ENCODE measurements at places on chromosomes 3 and 15. TPM values are rescaled to one million over a fixed set of nuclear protein-coding genes. Genes with fewer than 3 reads are reported as not detected.

DNA sequence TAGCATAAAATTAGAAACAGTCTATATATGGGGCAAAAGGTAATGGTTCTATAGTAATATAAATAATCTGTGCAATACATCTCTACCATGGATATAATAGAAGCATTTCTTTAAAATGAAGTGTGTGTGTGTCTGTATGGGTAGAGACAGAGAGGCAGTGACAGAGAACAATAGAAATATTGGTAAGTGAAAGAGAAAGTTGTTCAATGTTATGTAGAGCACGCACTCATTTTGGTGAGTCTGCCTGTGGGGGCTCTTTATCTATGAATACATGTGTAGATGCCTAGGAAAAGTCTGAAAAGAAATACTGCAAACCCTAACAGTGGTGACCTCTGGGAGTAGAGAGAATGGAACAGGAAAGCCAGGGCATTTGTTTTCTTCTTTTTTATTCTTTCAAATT lies 182.6 kb downstream of the STAC start:
- no peaks in the 10 kb centered on the region for H3K27me3 ChIP-seq
- no peaks in the 10 kb centered on the region for H3K4me1 ChIP-seq
- H3K36me3 ChIP-seq: no peaks in the 10 kb centered on the region
- DNase-seq: no peak
- H3K4me3 ChIP-seq: no peak overlapping the region

Gene ONECUT1
- total RNA-seq: 33.8 TPM

Gene GRAMD2A
- total RNA-seq: 1.9 TPM

DNA sequence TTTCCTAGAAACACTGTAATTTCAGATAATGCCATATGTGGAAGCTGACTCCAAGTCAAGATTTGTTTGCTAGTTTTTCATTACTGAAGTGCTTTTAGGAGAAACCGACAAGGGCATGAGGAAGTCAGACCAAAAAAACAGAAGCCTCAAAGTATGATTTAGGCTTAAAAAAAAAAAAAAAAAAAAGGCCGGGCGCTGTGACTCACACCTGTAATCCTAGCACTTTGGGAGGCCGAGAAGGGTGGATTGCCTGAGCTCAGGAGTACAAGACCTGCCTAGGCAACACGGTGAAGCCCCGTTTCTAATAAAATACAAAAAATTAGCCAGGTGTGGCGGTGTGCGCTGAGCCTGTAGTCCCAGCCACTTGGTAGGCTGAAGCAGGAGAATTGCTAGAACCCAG lies 11.6 kb downstream of the RPL15 start:
- no peaks in the 10 kb centered on the region for H3K27me3 ChIP-seq
- no peak overlapping the region for H3K4me3 ChIP-seq
- H3K36me3 ChIP-seq: no peaks in the 10 kb centered on the region
- no peak for DNase-seq

Gene TPRG1
- total RNA-seq: 0.87 TPM

DNA sequence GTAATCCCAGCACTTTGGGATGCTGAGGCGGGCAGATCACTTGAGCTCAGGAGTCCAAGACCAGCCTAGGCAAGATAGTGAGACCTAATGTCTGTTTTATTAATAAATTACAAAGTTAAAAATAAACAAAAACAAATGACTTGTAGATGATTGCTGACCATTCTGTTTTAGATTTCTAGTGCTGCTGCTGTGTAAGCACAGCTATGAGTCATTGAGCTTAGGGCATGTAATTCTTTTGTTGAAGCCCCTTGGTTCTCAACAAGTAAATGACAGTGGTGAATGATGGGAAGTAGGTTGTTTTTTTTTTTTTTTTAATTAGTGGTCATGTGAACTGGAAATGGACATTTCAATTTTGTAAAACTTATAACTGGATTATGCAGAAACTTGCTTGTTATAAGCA lies 63.3 kb downstream of the LEO1 start:
- no peak for DNase-seq
- no peak overlapping the region for H3K4me3 ChIP-seq
- H3K36me3 ChIP-seq: peaks cover 39% of the 10 kb centered on the region
- H3K27me3 ChIP-seq: no peaks in the 10 kb centered on the region
- H3K4me1 ChIP-seq: peaks cover 6% of the 10 kb centered on the region

GRCh38 chr3:89113344-89113743 lies 5.9 kb downstream of the EPHA3 start:
- no peak for DNase-seq
- no peaks in the 10 kb centered on the region for H3K36me3 ChIP-seq
- H3K27me3 ChIP-seq: peaks cover 14% of the 10 kb centered on the region
- H3K4me3 ChIP-seq: no peak overlapping the region
- peaks cover 29% of the 10 kb centered on the region for H3K4me1 ChIP-seq
- H3K27ac ChIP-seq: no peak overlapping the region

DNA sequence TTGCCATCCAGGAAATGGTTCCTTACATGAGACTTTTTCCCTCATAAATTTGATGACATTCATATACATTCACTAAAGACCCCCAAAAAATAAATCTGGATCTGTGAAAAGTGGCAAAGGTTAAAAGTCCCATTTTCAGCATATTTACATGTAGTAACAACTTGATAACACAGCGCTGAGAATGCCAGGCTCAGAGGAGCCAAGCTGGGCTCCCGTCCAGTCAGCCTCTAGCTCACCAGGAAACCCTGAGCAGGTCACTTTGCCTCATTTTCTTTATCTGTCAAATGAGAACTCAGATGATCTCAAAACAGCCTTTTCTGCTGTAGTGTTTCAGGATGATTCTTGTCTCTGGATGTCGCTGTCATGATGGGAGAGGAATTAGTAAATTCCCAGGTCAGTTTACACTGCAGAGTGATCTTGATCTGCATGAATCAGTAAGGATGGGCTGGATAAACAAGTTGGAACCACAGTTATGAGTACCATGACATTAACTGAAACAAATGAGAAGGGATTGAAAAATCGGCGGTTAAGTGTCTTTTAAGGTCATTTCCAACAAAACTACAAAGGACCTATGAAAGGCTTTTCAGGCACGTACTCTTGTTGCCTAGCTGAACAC lies 82.8 kb downstream of the PPARG start:
- H3K27me3 ChIP-seq: no peaks in the 10 kb centered on the region
- no peak for DNase-seq
- peaks cover 7% of the 10 kb centered on the region for H3K4me1 ChIP-seq
- H3K4me3 ChIP-seq: no peak overlapping the region
- no peak overlapping the region for H3K27ac ChIP-seq

DNA sequence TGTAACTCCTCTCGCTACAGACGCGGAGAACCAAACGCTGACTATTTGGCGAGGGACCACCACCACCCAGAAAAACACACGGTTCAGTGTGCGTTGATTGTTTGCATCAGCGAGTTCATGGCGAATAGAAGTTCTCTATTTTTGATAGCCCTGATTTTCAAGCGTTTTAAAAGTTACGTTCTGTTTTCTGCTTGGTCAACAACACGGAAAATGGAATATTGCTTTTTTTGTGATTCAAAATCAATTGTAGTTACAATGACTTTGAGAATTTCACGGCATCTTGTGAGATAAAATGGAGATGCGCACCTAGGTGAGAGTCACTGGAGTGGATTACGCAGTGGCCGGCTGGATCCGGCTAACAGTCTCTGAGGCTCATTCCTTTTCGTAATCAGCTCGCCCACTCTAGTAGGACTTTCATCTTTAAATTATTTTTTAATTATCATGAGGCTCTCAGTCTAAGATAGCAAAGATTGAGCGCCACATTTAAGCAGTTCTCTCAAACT lies 54.8 kb downstream of the CCDC54 start:
- no peaks in the 10 kb centered on the region for H3K36me3 ChIP-seq
- no peak for DNase-seq
- H3K4me3 ChIP-seq: peak overlapping the region; percentile 89

GRCh38 chr3:79871656-79872055 lies 103.9 kb upstream of the ROBO1 start:
- no peak overlapping the region for H3K27ac ChIP-seq
- DNase-seq: no peak
- H3K27me3 ChIP-seq: no peaks in the 10 kb centered on the region

Gene ANKUB1
- not detected for total RNA-seq

GRCh38 chr3:99425930-99426329 lies 212.5 kb upstream of the COL8A1 start:
- DNase-seq: no peak
- H3K27ac ChIP-seq: no peak overlapping the region
- H3K4me3 ChIP-seq: no peak overlapping the region
- H3K27me3 ChIP-seq: no peaks in the 10 kb centered on the region

Gene SEC62
- total RNA-seq: 52.5 TPM

- no peak overlapping the region for H3K4me3 ChIP-seq
- H3K4me1 ChIP-seq: peaks cover 29% of the 10 kb centered on the region
- no peak overlapping the region for H3K27ac ChIP-seq
- H3K36me3 ChIP-seq: no peaks in the 10 kb centered on the region
- DNase-seq: no peak
- no peaks in the 10 kb centered on the region for H3K27me3 ChIP-seq
Observed at GRCh38 chr3:123696808-123697207, 112.0 kb upstream of the HACD2 start.

GRCh38 chr15:61996056-61996635 lies 64.1 kb downstream of the VPS13C start:
- peaks cover 6% of the 10 kb centered on the region for H3K36me3 ChIP-seq
- H3K4me1 ChIP-seq: no peaks in the 10 kb centered on the region
- H3K27me3 ChIP-seq: no peaks in the 10 kb centered on the region
- H3K27ac ChIP-seq: no peak overlapping the region
- H3K4me3 ChIP-seq: no peak overlapping the region
- no peak for DNase-seq

DNA sequence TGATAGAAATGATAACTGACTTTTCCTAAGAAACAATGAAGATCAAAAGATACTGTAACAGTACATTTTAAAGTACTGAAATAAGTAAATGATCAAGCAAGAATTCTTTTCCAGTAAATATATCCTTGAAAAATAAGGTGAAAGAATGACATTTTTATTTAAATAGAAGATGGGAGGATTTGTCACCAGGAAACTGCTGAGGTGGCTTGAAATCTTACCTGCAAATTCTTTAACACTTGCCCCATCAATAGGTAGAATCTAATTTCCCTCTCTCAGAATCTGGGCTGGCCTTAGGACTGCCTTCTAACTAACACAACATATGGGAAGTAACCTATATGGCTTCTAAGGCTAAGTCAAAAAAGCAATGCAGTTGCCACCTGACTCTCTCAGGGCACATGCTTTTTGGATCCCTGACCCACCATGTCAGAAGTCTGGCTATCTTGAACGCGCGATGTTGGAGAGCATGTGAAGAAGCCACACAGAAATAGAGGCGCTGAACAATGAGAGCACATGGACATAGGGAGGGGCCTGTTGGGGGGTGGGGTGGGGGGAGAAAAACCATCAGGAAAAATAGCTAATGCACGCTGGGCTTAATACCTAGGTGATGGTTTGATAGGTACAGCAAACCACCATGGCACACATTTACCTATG lies 11.5 kb downstream of the ACSBG1 start:
- H3K4me3 ChIP-seq: no peak overlapping the region
- H3K27ac ChIP-seq: no peak overlapping the region
- no peaks in the 10 kb centered on the region for H3K36me3 ChIP-seq
- peaks cover 2% of the 10 kb centered on the region for H3K4me1 ChIP-seq

GRCh38 chr3:14203521-14204079 lies 25.0 kb downstream of the LSM3 start:
- H3K4me1 ChIP-seq: peaks cover 5% of the 10 kb centered on the region
- H3K36me3 ChIP-seq: peaks cover 7% of the 10 kb centered on the region
- no peak overlapping the region for H3K4me3 ChIP-seq

DNA sequence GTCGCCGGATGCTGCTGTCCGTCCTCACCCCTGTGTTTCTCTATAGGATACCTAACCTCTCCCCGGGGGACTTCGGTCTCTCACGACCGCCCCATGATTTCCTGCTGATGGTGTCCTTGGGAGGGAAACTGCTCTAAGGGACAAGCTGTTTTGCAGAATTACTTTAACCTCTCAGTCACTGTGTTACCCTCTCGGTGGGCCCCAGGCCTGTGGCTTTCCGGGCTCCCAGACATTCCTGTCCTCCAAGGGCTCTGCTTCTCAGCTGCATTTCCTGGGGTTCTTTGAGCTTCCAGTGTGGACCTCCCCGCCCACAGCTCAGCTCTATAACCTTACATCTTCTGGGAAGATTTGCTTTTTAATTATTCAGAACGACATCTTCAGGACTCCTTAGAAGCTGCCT lies 40.9 kb downstream of the CHST2 start:
- peaks cover 13% of the 10 kb centered on the region for H3K4me1 ChIP-seq
- DNase-seq: no peak
- H3K27ac ChIP-seq: no peak overlapping the region
- H3K27me3 ChIP-seq: no peaks in the 10 kb centered on the region
- H3K4me3 ChIP-seq: no peak overlapping the region
- no peaks in the 10 kb centered on the region for H3K36me3 ChIP-seq

DNA sequence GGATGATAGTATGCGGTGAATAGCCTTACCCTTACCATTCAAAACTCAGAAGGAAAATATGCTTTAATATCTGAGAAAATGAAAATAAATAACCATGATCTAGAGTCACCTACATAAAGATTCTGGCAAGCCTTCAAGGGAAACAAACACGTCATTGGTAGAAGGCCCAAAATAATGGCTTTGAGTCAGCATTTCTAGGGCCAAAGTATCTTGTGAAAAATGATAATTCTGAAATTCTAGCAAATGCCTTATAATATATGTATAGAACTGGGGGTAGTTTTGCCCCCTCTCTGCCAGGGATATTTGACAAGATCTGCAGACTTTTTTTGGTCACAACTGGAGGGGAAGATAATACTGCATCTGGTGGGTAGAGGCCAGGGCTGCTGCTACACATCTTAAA lies 15.4 kb downstream of the PLSCR1 start:
- H3K36me3 ChIP-seq: peaks cover 7% of the 10 kb centered on the region
- H3K4me1 ChIP-seq: peaks cover 44% of the 10 kb centered on the region
- no peak overlapping the region for H3K4me3 ChIP-seq
- no peak for DNase-seq
- H3K27me3 ChIP-seq: no peaks in the 10 kb centered on the region

DNA sequence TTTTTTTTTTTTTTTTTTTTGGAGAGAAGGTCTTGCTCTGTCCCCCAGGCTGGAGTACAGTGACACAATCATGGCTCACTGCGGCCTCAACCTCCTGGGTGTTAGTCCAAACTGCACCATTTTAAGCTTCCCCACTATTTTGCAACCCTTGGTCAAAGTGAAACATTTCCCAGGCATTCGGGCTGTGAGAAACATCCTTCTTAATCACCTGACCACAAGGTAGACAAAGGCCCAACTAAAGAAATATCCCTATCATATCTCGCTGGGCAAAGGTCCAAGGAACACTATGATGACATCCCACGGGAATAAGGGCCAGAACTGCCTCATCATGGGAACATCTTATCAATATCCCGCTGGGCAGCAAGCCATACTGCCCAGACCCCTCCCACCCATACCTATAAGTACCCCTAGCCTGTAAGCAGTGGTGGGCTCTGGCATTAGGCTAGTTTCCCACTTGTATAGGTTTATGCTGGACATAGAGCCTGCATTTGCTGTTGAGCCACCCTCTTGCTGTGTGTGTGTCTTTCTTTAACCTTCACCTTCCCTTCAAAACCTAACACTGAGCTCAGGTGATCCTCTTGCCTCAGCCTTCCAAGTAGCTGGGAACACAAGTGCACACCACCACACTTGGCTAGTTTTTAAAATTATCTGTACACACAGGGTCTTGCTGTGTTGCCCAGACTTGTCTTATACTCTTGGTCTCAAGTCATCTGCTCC lies 95.2 kb downstream of the SEMA5B start:
- DNase-seq: no peak
- H3K36me3 ChIP-seq: no peaks in the 10 kb centered on the region
- H3K27me3 ChIP-seq: no peaks in the 10 kb centered on the region
- H3K4me3 ChIP-seq: no peak overlapping the region
- H3K27ac ChIP-seq: no peak overlapping the region

Gene INSYN1
- total RNA-seq: 9.0 TPM

- DNase-seq: no peak
- H3K27ac ChIP-seq: peak overlapping the region; percentile 85
- H3K36me3 ChIP-seq: peaks cover 4% of the 10 kb centered on the region
- H3K4me3 ChIP-seq: no peak overlapping the region
Observed at GRCh38 chr3:31968369-31968926, 12.6 kb downstream of the OSBPL10 start.

All from WTC11 (cell line).